Fibroblast of lung (primary cell): ENCODE measurements at places on chromosomes 7 and 10.

DNA sequence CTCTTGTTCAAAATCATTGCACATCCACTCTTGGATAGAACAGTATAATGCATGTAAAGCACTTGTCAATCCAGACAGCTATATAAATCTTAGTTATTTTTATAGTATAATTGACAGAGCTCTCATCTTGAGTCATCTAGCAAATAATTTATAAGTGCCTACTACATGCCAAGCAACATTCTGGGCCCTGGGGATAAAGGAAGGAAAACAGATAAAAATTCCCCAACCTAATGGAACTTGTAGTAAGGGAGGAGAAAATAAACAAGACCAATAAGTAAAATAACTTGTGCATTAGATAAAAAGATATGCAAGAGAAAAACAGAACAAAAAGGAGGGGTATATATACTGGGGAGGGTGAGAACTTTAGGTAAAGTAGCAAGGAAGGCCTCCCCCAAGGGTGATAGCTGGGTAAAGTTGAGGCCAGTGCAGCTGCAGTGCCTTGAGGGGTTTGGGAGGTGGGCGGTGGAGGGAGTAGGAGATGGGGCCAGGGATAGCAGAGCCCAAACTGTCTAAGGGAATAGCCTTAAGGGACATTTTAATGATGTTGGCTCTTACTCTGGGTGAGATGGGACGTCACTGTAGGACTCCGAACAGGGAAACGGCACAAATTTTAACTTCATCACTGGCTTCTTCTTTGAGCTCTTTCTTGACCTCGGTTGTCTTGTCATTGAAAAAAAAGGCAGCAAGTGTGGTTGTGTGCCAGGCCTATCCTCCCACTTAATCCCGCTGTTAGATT lies 79.3 kb upstream of the SEC61G start:
- DNase-seq: no peak

- peak; percentile 39 for DNase-seq
These were observed 403 bp downstream of the CDK6 start for GRCh38 chr7:92835851-92836488.

GRCh38 chr7:107063245-107064120 lies 19.0 kb downstream of the PRKAR2B start:
- no peak for DNase-seq

GRCh38 chr10:32384171-32384570 lies 37.2 kb upstream of the EPC1 start:
- DNase-seq: no peak

DNA sequence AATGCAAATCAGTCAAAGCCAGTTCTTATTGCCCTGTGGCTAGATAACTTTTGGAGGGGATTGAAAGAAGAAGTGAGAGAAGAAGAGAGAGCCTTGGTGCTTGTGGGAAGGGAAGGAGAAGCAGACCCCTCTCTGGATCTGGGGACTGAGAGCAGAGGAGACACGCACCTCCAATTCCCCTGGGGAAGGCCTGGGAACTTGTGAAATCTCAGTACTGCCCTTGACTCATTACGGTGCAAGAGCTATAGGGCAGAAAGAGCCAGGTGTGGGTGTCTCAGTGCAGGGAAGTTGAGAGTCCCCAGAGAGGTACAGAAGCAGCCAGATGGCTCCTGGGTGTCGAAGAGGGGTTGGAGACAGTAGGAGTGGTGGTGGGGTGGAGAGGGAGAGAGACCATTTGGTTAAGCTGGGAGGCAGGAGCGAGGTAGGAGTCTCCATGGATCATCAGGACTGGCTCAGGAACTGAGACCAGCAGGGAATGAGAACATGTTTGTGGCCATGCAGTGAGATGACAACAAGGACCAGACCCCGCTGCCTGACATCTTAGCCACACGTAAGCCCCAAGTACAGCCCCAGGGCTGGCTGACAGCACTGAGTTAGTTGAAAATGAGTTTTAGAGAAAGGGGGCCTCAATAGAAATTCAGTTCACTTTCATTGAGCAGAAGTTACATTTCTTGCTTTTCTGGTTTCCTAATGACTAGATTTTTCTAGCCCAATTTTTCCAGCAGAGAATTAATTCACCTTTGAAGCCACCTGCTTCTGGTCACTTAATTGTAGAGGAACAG lies 238.2 kb downstream of the BUB3 start:
- DNase-seq: no peak

DNA sequence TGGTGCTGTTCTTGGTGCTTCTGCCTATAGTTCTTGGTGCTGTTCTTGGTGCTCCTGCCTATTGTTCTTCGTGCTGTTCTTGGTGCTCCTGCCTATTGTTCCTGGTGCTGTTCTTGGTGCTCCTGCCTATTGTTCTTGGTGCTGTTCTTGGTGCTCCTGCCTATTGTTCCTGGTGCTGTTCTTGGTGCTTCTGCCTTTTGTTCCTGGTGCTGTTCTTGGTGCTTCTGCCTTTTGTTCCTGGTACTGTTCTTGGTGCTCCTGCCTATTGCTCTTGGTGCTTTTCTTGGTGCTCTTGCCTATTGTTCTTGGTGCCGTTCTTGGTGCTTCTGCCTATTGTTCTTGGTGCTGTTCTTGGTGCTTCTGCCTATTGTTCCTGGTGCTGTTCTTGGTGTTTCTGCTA lies 71.1 kb downstream of the PTPRN2 start:
- no peak for DNase-seq

GRCh38 chr7:128735436-128735835 lies 3.7 kb upstream of the CALU start:
- DNase-seq: no peak

DNA sequence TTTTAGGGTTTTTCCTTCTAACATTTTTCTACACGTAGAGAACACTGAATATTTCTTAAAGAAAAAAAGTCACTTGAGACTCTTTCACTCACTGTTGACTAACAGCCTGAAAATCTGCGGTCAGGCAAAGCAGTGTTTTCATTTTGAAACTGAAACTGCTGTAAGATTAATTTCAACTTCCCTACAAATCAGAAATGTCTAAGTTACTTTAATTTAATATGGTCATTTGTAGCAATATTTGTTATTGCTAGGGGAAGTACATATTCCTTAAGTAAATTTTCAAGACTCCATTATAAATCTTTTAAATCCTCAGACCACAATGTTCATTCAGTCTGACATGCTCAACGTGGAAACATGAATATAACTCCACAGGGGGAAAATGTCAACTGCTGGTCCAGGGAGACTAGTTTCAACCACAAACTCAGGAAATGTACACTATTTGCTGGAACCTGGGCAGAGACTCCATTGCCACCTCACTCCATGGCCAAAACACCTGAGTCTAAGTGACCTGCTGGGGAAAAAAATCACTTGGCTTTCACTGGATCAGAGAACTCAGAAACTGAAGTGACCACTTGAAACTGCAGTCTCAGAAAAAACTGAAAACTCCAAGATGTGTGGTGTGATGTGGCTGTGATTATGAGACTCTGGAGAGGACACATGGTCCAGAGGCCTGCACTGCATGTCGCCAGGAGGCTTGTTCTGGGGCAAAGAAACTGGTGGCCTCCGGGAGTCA lies 161.2 kb downstream of the TAX1BP1 start:
- peak; percentile 46 for DNase-seq

DNA sequence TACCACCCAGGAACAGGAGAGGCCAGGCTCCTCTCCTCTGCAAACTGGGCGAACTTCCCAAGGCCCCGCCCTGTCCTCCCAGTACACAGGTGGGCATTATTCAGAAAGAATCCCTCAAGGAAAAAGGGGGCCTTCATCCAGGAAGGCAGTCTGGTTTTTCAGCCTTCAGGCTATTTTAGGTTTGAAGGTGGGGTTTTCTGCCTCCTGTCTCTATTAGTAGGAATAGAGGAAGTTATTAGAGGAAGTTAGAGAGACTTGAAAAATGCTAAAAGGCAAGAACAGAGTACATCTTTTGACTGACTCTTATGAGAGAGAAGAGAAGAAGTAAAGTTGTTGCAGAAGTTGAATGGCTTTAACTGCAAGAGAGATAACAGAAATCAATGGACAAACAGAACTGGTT lies 250.9 kb upstream of the SORCS1 start:
- no peak for DNase-seq

DNA sequence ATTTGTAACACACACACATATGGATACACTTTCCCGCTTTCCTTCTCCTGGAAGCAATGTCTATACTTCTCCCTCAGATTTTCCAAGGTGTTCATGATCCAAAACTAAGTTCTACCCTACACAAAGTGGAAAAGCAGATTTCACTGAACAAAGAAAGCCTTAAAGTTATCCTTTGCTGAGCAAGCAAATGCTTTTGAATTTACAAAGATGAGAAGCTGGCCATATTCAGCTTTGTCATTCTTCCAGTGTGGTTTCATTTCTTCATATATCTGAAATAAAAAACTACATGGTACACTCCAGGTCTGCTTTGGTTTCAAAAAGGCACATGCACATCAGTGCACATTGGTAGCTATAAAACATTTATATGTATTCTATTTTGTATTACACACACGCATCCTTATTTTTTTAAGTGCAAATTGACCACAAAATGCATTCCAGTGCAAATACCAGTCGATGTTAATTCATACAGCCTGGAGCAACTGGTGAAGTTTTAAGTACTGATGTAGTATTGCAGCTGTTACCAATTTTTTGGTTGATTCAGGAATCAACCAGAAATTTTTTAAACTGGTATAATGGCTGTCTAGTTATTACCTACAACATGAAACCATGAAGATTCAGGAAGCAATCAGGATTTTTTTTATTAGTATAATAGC lies 65.5 kb upstream of the SRPK2 start:
- DNase-seq: peak; percentile 58

DNA sequence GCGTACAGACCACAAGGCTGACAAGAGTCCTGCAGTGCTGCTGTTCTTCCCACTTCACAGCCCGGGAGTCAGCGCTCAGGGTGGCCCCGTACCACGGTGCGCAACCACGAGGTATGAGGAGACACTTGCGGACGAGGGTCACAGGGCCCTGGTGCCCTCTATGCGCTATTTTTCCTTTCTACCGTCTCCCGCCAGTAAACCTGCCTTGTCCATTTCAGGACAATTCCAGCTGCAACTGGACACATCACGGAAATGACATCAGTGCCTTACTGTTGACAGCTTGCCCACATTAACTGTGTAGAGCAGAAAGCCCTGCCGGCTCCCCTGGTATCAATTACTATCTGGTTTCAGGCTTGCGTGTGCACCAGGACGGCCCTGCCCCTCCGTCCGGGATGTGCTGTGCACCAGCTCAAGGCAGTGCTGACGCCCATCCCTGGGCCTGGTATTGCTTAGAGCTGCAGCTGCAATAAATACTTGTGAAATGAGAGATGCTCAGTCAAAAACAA lies 65.1 kb downstream of the ZRANB1 start:
- no peak for DNase-seq

DNA sequence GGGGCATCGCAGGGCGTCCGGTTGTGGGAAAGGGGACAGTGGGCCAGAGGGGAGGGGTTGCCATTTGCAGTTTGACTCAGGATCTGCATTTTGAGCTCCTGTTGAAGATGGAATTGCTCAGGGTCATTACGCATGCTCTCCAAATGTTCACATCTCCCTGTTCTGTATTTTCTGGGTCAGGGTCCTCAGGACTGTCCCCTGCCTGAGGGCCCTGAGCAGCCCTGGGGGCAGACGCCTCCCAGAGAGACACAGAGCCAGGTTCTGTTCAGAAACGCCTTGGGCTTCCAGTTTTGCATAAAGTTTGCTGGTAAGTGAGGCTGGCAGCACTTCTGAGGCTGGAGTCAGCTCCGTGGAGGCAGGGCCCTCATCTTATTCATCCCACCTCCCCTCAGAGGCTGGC lies 34.1 kb upstream of the NUB1 start:
- DNase-seq: no peak

DNA sequence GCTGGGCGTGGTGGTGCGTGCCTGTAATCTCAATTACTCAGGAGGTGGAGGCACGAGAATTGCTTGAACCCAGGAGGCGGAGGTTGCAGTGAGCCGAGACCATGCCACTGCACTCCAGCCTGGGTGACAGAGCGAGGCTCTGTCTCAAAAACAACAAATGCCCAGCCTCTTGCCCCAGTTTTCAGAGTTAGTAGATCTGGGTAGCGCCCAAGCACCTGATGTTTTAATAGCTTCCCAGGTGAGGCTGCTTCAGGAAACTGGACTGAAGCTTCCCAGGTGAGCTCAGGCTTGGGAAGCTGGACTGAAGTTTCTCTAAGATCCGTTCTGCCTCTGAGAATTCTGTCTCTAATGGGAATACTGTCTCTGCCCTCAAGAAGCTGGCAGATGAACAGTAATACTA lies 12.2 kb downstream of the RPS24 start:
- DNase-seq: no peak

DNA sequence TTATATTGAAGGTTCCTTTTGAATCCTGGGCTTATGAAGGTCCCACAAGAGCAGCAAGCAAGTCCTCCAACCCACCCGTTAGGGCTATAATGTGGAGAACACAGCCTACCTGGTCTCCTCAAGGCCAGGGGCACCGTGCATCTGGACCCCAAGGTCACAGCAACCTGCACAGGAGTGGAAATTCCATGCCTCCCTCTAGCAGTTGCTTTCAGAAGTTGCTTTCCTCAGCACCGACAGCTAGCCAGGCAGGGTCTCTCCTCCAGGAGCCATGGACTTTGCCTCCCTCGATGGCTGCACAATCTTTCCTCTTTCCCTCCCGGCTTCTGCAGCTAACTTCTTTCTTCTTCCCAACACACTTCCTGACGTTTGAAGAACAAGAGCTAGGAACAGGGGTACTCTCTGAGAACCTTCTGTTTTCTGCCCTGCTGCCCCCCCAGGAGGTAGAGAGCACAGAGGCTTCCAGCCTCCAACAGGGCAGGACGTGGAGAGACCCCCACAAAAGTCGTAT lies 149.8 kb downstream of the PTPN20 start:
- no peak for DNase-seq

DNA sequence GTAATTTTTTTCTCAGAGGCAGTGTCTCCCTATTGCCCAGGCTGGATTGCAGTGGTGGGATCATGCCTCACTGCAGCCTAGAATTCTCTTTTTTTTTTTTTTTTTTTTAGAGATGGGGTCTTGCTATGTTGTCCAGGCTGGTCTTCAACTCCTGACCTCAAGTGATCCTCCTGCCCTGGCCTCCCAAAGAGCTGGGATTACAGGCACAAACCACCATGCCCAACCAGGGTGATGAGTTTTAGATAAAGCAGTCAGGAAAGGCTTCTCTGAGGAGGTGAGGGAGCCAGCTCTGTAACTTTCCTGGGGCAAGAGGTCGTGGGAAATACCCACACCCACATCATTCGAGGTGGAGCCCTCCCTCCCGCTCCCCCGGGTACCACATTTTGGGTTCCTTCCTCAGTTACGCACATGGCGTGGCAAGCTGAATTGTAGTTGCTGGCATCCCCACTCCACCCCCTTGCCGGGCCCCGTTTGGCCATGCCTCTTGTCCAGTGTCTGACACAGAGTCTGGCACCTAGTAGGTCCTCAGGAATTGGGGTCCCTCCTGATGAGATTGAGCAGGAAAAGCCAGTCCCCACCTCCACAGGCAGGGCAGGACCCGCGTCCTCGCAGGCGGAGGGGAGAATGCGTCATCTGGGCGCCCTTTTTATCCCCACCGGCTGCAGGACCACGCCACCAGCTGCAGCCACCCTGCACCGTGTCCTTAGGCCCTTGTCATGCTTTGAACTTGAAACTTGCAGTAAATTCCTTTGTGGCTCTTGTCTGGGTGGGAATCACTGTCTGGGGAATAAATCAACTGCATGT lies 43.4 kb downstream of the CLIP2 start:
- no peak for DNase-seq

DNA sequence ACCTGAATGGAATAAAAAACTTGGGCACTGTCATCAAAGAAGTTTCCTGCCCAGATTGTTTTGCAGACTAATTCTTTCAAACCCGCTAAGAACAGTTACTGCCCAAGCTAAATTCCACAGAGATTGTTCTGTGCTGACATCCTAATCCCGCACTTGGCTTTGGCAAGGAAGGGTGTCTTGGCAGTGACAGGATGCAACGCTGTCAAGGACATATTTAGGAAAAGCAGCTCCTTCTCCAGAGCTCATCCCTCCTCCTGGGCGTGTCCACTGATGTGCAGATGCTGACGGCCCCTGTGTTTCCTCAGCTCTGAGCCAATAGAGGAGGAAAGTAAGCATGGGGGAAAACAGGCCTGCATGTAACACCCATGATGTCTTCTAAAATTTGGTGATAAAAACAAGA lies 74.2 kb downstream of the EEPD1 start:
- DNase-seq: peak; percentile 73
